ENCODE measurements at places on chromosomes 2 and 18.

DNA sequence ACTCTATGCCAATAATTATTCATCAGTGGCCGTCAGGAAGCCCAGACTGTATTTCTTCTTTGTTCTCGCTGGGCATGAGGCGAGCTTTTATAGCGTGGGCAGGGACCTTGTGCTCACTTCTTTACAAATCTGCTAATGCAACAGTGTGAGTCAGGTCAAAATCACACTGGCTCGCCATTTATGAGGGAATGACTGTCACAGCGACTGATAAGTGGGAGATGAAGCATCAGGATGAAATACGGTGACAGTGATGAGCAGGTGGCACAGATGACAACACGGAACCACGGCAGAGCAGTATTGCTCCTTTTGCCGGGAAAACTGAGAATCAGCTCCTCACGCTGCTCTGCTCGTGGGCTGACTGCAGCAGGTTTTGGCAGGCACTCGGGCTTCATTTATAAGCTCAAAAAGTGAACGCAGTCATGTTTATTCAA lies 20.5 kb downstream of the TYMS start:
- DNase-seq = no peak

DNA sequence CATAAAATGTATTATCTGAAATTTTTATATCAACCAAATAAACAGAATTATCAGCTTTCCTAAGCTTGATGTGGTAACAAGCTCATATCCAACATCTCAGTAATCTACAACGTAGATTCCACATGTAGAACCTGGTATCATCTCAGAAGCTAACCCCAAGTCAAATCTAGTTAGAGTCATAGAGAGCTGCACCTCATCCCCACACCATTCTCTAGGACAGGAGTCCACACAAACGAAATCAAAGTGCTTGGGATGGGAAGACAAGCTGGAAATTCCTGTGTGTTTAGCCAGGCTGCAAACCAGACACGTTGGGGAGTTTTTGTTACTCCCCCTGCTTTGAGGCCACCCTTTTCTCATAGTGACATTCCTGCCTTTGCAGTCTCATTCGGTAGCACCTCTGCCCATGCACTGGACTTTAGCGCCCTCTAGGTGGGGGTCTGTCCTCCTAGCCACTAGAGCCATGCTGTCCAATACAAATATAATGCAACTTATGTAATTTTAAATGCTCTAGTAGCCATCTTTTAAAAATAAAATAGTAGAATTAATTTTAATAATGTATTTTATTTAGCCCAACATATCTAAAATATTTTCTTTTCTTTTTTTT lies 28.1 kb upstream of the SATB2 start:
- no peak for DNase-seq

- DNase-seq = peak; percentile 79
These were observed 24.5 kb upstream of the PEX13 start for GRCh38 chr2:60992985-60993392.

DNA sequence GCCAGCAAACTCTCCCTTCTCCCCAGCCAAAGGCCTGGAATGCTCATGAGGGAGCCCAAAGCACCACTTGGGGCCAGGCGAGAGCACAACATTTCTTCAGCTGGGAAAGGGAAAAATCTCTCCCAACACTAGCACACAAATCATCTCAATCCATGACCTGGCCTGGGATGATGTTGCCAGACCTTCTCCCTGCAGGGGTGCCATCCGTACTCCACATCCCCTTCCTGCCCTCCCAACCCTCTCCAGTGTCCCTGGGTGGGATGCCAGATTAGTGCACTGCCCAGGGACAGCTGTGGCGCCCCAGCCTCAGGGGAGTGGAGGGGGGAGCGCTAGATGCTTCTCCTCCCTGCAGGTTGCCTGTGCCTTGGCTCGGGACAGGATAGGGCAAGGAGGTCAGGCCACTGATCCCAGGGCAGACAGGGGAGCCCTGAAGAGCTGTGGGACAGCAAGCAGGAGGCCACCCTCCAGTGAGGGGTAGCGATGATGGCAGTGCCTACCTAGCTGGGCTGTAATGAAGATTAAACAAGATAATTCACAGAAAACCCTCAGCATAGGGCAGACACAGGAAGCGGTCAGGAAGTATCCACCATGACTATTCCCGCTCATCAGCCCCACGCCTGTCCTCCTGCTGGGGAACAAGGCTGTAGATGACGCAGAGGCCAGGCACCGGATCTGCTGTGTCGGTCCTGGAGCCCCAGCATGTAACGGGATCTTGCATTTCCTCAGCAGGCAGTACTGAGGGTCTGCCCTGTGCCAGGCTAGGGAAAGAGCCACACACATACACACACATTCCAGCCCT lies 31.1 kb downstream of the SERTAD2 start:
- no peak for DNase-seq

DNA sequence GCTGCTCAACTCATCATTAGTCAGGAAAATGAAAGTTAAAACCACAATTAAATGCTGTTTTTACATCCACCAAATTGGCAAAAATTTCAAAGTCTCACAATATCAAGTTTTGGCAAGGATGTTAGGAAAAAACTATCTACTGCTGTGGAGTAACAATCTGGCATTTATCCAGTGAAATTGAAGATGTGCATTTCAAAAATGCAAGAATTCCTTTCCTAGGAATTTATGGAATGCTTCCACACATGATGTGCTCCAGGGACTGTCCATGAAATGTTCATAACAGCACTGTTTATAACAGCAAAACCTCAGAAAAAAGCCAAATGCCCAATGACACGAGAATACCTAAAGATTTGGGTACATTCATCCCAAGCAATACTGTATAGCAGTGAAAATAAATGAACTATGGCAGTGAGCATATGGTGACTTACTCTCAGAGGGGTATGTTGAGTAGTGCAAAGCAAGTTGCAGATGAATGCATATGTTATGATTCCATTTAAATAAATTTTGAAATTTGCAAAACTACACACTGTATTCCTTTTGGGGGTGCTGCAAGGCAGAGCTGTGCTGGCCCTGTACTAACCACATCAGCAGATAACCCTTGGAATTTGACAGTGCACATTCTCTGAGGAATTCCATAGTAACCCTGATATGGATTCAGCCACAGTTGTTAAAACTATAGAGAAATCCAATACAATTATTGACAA lies 41.3 kb upstream of the GYPC start:
- DNase-seq = no peak

DNA sequence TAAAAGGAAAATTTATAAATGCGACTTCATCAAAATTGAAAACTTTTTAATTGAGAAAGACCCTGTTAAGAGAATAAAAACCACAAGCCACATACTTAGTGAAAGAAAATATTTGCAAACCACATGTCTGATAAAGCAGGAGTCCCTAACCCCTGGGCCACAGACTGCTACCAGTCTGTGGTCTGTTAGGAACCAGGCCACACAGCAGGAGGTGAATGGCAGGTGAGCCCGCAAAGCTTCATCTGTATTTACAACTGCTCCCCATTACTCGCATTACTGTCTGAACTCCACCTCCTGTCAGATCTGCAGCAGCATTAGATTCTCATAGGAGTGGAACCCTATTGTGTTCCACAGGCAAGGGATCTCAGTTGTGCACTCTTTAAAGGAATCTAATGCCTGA lies 95.5 kb upstream of the CRACDL start:
- peak; percentile 46 for DNase-seq

- DNase-seq = no peak
These were observed 196.4 kb downstream of the TNS1 start for GRCh38 chr2:217806482-217806765.

GRCh38 chr2:75563591-75563990 lies 2.9 kb upstream of the EVA1A start:
- peak; percentile 50 for DNase-seq

DNA sequence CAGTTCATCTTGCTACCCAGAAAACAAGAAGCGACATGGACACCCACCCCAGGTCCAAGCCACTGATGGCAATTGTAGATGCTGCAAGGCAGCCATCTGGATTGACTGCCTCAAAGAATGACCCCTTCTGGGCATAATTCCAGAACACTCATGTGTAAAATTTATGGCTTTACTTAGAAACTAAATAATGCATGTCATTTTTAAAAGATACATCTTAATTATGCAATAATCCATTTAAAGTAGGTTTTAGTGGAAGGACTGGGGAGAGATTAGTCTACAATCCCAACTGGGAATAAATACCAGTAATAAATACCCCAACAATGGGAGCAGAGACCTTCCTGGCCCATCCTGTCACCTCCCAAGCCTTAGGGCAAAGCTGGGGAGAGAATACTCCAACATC lies 247.7 kb downstream of the SS18 start:
- no peak for DNase-seq

DNA sequence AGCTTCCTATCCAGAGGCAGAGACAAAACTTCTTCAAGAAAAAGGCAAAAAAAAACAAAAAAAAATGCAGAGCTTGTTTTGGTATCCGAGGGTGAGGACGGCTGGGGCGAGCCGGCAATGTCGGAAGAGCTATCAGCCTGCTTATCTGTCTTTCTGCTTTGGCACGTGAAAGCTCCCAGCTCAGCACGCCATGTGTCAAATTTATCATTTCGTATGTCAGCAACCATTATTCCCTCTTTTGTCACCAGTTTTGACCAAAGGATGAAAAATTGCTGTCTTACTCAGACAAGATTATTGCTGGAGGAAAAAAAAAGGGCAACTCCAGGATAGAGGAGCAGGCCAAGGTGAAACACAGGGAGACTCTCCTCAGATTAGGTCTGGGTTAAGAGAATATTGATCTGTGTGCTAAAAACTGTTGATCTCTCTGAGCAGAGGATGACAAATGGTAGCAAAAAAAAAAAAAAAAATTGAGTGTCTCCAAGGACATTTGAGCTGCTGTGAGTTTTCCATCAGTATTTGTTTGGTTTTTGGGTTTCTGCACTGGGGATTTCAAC lies 532.0 kb upstream of the POU3F3 start:
- no peak for DNase-seq

DNA sequence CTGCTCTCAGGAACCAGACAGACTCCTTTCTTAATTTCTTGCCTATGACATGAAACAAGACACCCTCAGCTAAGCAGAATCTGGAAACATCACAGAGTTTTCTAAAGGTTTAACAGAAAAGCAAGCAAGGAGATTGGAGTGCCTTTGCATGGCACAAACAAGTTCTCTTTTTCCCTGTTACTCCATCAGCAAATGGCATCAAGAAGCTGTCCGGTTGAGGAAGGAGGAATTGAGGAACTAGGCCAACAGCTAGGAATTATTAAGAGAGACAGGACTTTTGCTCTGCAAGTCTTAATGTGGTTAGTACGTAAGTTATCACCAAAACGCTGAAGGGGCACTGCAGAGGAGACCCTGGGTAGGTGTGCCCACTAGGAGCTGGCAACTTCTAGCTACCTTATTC lies 53.2 kb downstream of the NEB start:
- DNase-seq = no peak

GRCh38 chr2:7634409-7634808 lies 717.2 kb downstream of the RNF144A start:
- DNase-seq = no peak

DNA sequence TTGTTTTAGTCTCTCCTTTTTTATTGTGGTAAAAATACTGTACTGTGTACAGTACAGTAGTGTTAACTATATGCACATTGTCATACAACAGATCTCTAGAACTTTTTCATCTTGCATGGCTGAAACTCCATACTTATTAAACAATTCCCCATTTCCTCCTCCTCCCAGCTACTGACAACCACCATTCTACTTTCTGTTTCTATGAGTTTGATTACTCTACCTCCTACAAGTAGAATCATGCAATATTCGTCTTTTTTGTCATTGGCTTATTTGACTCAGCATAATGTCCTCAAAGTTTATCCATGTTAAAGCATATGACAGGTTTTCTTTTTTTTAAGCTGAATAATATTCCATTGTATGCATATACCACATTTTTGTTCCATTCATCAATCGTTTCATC lies 338.2 kb downstream of the AGPS start:
- DNase-seq = no peak

GRCh38 chr2:68083346-68083745 lies 20.5 kb upstream of the C1D start:
- DNase-seq = no peak

DNA sequence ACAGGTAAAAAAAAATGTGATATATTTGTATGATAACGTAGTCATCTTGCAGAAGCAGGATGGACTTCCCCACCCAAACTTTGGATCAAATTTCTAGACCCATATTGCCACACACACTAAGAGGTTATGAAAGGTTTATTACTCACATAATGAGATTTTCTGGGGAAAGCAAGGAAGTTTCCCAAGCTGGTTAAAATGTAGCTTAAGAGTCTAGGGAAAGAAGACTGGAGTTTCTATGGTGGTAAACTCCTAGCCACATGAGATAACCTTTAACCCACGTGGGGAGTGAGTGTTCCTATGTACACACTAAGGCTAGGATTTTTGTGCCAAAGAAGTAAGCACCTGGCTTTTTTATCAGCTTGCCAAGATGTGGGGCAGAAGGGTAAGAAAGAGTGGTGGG lies 335.7 kb upstream of the UBE2E3 start:
- DNase-seq = no peak

- DNase-seq = no peak
These were observed 197.7 kb downstream of the UBE2E3 start for GRCh38 chr2:181178130-181178529.

DNA sequence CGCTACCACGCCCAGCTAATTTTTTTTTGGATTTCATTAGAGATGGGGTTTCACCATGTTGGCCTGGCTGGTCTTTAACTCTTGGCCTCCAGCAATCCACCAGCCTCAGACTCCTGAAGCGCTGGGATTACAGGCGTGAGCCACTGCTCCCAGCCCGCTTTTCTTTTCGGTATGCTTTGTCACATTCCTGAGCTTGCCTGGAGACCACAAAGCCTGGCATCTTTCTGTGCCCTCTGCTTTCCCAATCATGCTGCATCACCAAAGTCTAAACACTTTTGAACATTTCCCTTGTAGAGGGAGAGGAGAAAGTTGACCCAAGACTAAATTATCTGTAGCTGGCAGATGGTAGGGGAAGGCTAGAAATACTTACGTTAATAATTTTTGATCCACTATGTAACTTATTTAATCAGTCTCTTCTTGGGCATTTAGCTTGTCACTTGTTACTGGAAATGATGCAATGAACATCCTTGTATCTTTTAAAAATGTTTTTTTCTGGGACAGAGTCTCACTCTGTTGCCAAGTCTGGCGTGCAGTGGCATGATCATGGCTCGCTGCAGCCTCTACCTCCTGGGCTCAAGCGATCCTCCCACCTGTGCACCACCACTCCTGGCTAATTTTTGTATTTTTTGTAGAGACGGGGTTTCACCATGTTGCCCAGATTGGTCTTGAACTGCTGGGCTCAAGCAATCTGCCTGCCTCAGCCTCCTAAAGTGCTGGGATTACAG lies 2.7 kb upstream of the NPC1 start:
- DNase-seq = no peak

- peak; percentile 39 for DNase-seq
These were observed at the start of gene VAMP8 for GRCh38 chr2:85577386-85578242. TSS of gene VAMP8 (plus strand) at chr2:85577586. CDS start at chr2:85577647, 61 bp downstream.

GRCh38 chr18:57754577-57755338 lies 48.4 kb downstream of the ATP8B1 start:
- no peak for DNase-seq

GRCh38 chr2:16713011-16713423 lies 47.4 kb upstream of the CYRIA start:
- DNase-seq = no peak

- no peak for DNase-seq
These were observed 85.1 kb upstream of the RMDN2 start for GRCh38 chr2:37839991-37840390.

GRCh38 chr18:30682672-30683071 lies 359.9 kb downstream of the DSC3 start:
- no peak for DNase-seq

GRCh38 chr18:59155153-59155552 lies 15.5 kb downstream of the SEC11C start:
- no peak for DNase-seq

Data from T-helper 2 cell (primary cell).